ELR (cell line): ENCODE measurements at places on chromosomes 5 and 9.

DNA sequence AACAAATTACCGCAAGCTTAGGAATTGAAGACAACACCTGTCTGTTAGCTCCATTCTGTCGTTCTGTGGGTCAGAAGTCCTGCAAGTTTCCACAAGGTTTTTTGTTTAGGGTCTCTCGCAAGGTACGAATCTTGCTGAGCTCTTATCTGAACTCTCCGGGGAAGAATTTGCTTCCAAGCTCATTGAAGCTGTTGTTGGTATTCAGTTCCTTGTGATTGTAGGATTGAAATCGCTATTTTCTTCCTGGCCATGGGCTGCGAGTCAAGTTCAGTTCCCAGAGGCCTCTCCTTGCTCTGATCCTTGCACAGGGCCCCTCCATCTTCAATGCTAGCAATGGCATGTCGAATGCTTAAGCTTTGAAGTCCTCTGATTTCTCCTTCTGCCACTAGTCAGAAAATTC, 53.5 kb upstream of the CNTLN start:
- DNase-seq: no peak

DNA sequence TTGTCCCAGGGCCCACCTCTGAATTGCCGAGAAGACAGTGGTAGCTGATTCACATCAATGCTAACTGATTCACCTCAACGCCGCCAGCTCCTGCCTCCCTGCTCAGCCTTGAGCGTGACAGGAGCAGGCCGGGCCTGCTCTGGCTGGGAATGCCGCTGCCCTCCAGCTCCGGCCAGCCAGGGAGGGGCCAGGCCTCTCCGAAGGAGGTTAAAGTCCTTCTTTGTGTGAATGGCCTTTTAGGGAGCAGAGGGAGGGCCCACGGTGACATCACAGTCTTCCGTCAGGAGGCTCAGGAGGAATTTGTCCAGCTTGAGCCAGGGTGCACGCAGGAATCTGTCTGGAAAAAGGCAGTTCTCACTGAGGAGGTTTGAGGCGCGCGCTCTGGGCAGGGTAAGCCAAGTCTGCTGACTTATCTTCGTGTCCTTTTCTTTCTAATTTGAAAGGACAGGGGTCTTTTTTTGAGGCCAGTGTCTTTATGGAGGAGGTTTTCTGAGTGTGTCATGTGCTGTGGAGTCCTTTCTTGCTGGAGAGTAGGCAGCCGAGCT, 82.7 kb downstream of the C9orf152 start:
- peak; percentile 83 for DNase-seq

DNA sequence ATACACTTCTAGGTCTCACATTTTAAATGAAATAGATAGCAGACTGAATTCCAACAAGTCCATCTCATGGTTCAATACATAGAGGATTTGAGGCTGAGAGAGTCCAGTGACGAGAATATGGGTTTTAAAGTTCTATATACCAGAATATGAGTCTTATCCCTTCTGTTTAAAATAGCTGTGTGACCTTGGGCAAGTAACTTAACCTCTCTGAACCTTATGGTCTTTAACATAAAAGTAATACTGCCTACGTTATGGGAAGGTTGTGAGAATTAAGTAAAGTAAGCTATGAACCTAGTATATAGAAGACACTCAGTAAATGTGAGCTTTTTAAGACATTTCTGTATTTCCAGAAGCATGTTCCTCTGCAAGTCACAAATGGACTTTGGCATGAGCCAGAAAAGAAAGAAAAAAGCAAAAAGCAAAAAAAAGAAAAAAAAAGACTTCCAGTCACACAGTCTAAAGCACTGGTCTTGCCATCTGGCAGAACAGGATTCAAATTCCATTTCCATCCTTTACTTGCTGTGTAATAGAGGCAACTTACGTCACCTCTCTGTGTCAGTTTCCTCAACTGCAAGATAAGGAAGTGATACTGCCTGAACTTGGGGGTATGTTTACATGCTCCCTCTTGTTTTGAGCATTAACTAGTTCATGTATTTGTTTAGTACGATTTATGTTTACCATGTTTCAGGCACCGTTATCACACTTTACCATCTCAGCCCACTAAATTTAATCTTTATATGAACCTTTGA, 248.2 kb downstream of the TRIM32 start:
- DNase-seq: no peak

- DNase-seq: no peak
These were observed 90.2 kb downstream of the TARS1 start for GRCh38 chr5:33531037-33531298.

DNA sequence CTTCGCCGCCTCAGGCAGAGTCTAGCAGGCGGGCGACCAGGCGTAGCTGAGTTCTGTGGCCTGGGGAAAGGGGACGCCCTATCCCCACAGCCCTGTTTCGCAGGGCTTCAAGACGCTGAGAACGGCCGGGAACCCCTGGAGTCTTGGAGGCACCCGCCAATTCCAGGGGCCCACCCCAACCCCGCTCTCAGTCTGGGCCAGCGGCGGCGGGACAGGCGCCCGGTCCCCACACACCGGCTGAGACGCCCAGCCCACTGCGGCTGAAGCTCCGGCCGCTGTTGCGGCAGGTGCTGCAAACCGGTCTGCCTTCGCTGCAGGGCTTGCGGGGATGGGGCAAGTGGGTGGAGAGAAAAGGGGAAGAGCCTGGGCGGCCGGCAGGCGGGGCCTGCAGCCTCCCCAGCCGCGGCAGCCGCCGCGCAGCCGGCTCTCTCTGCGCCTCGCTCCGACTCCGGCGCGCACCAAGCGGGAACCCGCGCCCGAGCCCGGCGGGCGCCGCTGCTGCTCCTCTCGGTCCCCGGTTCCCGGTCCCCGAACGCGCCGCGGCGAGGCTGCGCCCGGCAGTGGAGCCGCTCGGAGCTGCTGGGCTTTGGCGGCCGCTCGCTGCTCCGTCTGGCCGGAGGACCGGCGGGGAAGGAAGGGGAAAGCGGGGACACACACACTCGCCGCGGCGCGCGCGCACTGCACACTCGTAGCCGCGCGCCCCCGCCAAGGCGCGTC, at the start of gene PIP5K1B:
Gene PIP5K1B (plus strand): TSS at position 427 of the 717 bp plus-strand sequence. CDS start 117,375 bp downstream, outside the sequence.
- DNase-seq: peak; percentile 44

DNA sequence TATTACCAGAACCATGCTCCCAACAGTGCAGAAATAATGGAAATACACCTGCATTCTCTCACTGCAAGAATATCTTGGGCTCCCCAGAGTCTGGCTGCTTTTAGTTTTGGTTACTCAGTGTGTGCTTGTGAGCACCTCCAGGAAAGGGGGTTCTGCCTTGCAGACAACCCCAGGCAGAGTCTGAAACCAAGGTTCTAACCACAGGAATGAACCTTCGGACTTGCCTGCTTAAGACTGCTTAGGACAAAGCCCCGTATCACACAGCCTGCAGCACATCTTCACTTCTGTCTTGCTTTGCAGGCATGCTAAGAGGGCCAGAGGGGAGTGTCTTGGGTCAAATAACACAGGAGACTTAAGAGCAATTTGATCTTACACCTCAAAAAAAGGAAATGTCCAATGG, 94.8 kb upstream of the SPATA31C2 start:
- no peak for DNase-seq

GRCh38 chr9:18980189-18980588, 52.8 kb downstream of the SAXO1 start:
- no peak for DNase-seq

DNA sequence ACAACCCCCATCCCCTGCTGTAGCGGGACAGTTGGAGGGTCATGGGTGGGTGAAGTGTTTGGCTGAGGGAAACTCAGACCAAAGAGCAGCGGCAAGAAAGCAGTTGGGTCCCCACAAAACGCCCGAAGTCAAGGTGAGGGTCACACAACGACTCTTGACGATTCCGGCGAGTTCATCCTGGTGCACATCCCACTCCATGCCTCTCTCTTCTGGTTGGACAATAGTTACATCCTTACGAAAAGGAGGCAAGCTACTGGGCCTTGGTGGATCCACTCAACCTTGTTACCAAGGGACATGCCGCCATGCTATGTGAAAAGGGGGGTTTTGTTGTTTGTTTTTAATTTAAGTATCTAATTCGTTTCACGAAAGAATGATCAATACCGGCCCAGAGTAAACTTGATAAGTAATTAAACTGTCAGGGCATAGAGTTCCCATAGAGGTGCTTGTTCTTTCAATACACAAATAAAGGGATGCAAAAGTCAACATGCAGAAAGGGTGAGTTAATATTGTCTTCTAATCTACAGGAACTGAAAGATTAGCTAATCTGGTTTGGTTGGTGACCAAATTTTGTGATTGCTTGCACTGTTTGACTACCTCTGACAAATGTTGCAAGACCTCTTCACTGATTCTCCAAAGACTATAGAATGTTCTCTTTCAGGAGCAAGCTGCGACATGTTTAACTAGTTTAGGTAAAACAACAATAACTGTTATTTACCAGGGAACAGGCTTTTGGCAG, 732 bp upstream of the SMIM15 start:
- peak; percentile 65 for DNase-seq

- DNase-seq: peak; percentile 51
These were observed 2.7 kb upstream of the PCBD2 start for GRCh38 chr5:134902071-134902801.

DNA sequence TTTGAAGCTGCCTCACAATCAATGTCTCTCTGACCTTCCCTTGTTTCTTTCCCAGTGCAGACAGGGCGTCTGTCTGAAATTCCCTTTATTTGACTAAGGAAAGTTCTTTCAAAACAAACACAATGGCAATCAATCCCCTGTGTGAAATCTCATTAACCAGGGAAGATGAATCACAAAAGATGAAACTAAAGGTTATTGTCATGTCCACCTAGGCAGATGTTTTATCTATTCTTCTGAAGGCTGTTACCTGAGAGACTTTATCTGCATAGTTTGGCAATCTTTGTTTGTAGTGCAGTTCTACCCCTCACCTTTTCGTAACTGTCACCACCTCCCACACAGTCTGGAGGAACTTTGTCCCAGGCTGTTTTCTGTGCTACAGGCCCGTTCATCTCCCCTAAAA, 217.5 kb upstream of the RIOK2 start:
- no peak for DNase-seq

DNA sequence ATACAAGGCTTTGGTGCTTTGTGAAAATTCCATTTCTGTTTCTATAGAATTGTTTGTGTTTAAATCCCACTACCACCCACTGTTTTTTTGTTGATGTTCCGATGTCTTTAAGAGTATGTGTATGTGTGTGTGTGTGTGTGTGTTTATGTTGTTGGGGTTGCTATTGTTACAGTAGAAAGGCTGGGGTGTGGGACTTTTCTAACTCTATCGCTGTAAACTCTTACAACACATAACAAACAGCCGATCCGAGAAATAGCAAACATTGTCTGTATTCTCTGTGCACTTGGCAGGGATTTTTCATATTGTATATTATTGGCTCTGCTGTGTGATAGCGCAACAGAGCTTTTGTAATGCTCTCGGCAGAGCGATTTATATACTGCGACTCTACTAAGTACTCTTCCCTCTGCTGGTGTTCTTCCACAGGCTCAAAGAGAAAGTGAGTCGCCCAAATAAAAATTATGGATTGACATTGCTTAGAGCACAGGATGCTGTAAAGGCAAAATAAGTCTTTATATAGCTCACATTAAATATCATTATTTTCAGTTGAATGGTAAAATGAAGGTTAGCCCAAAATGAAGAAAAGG, 492.2 kb upstream of the ARRDC3 start:
- no peak for DNase-seq

GRCh38 chr9:37302277-37302676, 120.2 kb upstream of the GRHPR start:
- no peak for DNase-seq

DNA sequence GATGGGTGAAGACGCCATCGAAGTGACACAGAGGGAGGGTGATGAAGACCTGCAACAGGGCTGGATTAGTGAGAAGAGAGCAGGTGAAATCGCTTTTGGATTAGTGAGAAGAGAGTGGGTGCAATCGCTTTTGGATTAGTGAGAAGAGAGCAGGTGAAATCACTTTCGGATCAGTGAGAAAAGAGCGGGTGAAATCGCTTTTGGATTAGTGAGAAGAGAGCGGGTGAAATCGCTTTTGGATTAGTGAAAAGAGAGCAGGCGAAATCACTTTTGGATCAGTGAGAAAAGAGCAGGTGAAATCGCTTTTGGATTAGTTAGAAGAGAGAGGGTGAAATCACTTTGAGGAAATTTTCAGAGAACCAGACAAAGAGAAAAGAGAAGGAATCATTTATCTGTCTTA, 67.2 kb upstream of the TRIO start:
- DNase-seq: no peak

DNA sequence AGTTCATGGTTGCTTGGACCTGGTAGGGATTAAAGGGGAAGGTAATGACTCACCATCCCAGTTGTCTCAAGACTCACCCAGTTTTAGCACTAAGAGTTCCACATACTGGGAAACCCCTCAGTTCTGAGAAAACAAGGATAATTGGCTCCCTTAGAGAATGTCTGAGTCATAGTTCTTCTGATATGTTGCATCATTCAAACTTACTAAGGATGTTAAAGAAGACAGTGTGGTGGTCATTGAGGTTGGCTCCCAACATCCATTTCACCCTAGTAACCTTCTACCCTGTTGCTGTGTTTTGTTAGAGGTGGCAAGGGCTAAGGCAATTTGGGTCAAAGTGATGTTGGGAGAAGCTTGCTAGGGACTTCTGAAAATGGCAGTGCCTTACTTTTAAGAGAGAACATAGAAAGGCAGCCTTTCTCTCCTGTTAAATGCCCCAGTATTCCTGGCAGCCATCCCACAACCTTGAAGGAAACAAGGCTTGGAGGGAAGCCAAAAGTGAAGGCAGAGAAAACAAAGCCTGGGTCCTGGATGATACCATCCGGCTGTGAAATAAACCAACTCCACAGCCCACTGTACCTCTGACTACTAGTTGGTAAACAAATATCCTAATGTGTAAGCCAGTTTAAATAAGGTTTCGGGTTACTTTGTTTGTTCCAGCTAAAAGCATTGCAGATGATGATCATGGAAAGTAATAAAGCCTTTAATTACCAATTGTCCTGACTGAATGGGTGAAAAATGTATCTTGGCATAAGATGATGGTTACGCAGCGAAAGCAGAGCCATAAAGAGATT, 80.4 kb upstream of the ADAMTSL1 start:
- DNase-seq: peak; percentile 97

DNA sequence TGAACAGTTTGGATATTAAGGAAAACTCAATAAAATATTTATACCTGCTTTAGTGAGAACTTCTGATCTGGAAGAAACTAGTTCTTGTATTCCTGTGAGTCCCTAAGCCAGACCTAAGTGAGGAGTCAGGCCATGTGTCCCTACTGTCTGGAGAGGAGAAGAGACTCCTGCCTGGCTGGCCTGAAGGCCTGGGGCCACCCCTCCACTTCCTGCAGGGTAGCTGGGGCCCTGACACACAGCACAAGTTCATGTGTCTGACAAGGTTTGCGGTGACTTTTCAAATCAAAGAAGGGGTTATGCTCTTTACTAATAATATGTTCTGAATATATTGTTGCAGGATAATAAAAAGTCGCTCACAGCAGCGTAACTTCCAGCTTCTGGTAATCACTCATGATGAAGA, 16.1 kb upstream of the IL13 start:
- DNase-seq: no peak
